ENCODE measurements at places on chromosomes 2 and 18.

- DNase-seq = no peak
These were observed 64.4 kb upstream of the NRP2 start for GRCh38 chr2:205617905-205618304.

- DNase-seq = no peak
These were observed 29.4 kb upstream of the REEP1 start for GRCh38 chr2:86366651-86367498.

DNA sequence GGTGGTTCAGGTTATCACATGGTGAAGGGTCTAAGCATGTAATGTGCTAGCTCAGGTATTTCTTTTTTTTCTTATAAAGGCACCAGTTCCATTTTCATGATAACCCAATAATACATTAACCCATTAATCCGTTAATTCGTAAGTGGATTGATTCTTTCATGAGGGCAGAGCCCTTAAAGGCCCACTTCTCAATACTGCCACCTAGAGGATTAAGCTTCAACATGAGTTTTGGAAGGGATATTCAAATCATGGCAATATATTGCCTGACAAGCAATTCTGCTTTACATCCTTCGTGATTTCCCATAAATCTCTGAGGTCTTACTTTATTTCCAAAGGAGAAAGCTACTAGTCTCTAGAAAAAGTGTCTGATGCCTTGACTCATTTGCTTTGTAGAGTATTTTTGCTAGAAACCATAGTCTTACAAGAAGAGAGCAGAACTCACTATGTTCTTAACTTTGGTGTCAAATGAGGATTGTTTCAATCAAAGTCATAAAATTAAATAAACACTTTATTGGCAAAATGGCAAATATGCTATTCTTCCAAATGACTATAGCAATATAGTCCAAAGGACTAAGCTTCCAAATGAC, 271.3 kb downstream of the KCNS3 start:
- DNase-seq = no peak

GRCh38 chr2:48043131-48043700, 136.9 kb upstream of the FBXO11 start:
- DNase-seq = no peak

GRCh38 chr2:101854877-101855276, 136.9 kb upstream of the IL1R2 start:
- no peak for DNase-seq

GRCh38 chr2:178005756-178006155, 66.8 kb downstream of the PDE11A start:
- DNase-seq = no peak

GRCh38 chr18:7607540-7608173, 40.5 kb downstream of the PTPRM start:
- no peak for DNase-seq
